ENCODE measurements at places on chromosomes 3 and 15.

GRCh38 chr15:61064651-61065050, 164.5 kb downstream of the RORA start:
- no peak for DNase-seq
- H3K27ac ChIP-seq: no peak overlapping the region
- H3K27me3 ChIP-seq: peaks cover 21% of the 10 kb centered on the region
- H3K36me3 ChIP-seq: no peaks in the 10 kb centered on the region

- no peaks in the 10 kb centered on the region for H3K36me3 ChIP-seq
- peaks cover 4% of the 10 kb centered on the region for H3K4me1 ChIP-seq
- DNase-seq: no peak
- H3K27ac ChIP-seq: no peak overlapping the region
- H3K4me3 ChIP-seq: no peak overlapping the region
These were observed 5.8 kb downstream of the IGDCC4 start for GRCh38 chr15:65416845-65417416.

GRCh38 chr3:134642445-134643149, 8.2 kb downstream of the KY start:
- H3K4me3 ChIP-seq: no peak overlapping the region
- no peak for DNase-seq
- no peaks in the 10 kb centered on the region for H3K36me3 ChIP-seq
- no peaks in the 10 kb centered on the region for H3K27me3 ChIP-seq

DNA sequence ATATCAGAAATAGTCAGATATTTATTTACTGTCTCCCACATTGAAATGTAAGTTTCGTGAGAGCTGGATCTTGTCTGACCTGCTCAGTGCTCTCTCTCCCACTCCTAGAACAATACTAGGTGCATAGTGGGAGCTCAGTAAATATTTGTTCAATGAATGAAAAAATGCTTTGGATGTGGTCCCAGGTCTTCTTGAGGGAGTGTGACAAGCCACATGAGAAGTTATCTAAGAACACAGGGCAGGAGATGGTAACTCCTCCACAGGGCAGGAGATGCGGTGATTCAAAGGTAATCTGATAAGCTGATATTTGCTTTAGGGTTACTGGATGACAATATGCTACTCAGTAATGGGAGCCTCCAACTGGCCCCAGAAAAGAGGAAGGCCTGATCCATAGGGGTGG, 25.8 kb upstream of the PLA2G4E start:
- H3K36me3 ChIP-seq: no peaks in the 10 kb centered on the region
- no peak overlapping the region for H3K27ac ChIP-seq
- DNase-seq: no peak
- H3K4me3 ChIP-seq: no peak overlapping the region
- H3K4me1 ChIP-seq: peaks cover 3% of the 10 kb centered on the region
